Activated effector memory CD4-positive, alpha-beta T cell treated with Interleukin-2 at 50 U/mL for 16 hours (primary cell): ENCODE measurements at places on chromosomes 11 and 22.

DNA sequence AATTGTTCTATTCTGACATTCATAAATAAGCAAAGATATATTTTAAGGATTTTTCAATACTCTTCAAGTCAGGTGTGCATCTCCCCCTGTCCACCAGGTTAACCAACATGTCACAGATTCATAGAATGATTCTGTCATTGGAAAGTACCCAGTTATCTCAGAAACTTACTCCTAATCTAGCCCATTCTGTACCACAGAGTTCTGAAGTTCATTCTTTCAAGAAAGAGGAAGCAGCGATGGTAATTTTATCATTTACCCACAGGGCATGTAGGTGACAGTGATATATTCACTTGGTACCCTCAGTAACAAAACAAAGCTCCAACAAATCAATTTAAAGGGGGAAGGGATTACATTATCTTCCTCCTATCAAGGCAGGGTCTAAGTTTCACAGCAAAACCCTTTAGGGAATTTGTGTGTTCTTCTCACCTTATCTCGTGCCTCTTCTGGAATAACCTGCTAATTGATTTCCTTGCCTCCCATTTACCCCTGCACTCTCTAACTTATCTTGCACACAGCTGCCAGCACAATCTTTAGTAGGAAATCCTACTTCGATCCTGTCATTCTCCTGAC, 19.0 kb upstream of the MPPED2 start:
- DNase-seq: no peak

DNA sequence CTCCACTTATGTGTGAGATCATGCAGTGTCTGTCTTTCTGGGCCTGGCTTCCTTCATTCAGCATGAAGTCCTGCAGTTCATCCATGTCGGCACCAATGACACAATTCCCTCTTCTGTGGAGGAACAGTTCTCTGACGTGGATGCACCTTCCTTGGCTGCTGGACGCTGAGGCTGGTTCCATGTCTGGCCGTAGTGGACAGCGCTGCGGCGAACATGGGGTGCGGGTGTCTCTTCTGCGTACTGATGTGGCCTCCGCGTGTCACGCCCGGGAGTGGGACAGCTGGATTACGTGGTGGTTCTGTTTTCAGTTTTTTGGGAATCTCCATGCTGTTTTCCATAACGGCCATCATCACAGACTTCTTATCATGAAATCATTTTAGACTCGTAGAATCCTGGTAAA, 16.9 kb upstream of the MUC2 start:
- DNase-seq: no peak

DNA sequence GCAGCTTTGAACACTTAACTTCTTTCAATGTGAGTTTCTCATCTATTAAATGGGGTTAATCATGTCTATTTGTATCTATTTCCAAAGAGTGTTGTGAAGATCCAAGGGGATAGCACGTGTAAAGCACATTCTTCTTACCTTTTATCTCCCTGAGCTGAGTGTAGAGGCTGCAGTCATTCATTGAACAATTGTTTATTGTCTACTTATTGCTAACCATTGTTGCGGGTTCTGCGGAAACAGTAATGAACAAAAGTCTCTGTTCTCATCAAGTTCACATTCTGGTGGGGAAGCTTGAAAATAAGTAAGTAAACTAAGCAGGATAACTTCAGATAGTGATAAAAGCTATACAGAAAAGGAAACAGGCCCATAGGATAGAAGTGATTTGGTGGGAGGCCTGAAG, 27.4 kb upstream of the PLET1 start:
- DNase-seq: no peak

GRCh38 chr22:26273011-26273675, 103.9 kb downstream of the SEZ6L start:
- no peak for DNase-seq

DNA sequence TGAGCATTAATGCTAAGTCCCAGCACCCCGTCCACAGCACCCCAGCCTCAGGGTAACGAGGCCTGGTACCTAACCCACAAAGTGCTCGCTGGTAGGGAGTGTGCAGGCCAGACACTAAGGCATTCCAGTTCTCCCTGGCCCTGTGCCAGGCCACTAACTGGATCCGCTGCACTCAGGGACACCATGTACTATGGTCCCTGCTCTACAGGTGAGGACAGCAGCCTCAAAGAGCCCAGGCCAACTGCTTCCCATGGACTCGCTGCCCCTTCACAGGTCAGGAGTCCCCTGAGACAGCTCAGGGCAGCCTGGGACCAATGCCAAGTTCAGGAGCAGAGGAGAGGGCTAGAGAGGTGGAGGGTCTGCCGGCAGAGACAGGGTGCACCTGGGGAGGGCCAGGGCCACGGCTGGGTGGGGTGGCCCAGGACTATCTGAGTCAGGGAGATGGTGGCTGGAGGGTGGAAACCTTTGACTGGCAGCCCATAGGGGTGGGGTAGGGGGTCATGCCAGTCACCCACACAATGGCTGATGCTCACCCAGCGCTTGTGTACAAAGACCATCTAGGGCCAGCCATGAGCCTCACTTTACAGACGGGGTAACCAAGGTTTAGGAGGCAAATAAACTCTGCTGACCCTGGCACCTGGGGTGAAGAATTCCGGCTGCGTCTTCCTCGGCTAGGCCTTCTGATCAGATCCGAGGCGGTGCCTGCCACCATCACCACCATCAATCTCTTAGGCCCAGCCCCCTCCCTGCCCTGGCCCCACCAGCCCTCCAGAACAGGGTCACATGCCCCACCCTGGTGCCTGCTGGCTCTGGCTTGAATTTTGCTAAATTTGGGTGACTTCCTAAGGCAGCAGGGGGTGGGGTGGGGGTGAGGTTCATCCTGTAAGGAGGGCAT, 5.6 kb downstream of the OSBPL5 start:
- DNase-seq: no peak

DNA sequence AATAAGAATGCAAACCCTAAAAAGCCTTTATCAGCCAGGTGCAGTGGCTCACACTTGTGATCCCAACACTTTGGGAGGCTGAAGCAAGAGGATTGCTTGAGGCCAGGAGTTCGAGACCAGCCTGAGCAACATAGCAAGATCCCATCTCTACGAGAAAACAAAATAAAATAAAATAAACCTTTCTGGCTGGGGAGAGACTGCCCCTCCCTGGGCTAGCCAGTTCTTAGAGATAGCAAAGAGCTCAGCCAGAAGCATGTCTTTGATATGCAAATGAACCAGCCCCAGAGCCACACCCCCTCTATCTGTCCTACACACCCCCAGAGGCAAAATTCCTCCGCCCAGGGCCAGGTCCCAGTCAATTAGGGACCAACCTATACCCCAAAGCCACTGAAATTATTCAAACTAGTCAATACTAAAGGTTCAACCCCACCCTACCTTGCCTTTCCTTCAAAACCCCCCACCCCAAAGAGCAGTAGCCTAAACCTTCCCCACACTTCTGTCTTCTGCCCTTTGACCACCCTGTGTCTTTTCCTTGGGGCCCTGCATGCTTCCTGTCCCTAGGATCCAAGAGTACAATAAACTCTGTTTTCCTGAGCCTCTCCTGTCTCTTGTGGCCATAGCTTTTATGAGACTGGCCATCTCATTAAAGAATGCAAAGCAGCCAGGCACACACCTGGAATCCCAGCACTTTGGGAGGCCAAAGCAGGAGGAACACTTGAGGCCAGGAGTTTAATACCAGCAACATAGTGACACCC, 37.3 kb upstream of the CXCR5 start:
- DNase-seq: no peak
